ENCODE measurements at places on chromosomes 5 and 9.

GRCh38 chr9:72526901-72527800 is 5.7 kb downstream of the TMC1 start:
- peak; percentile 80 for DNase-seq

- DNase-seq, result no peak
These were observed 48.9 kb upstream of the CACNA1B start for GRCh38 chr9:137828527-137829259.

GRCh38 chr9:114339130-114339908 is 9.7 kb downstream of the ORM2 start:
- peak; percentile 32 for DNase-seq

DNA sequence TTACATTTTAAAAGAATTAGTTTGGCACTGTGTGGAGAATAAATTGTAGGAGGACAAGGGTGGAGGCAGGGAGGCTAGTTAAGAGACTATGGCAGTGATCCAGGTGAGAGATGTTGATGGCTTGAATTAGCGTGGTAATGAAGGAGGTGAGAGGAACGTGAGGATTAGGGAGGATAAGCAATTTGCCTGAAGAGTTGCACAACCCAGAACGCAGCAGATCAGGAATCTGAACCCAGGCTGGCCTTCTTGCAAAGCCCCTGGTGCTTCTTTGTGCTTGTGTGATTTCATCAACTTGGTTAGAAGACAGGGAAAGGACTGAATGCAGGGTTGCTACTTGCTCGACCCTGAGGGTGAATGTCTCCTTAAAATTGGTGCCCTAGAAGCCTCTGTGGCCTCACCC is 6.9 kb upstream of the SCAMP1 start:
- no peak for DNase-seq

GRCh38 chr9:35488021-35488420 is 1.9 kb upstream of the RUSC2 start:
- no peak for DNase-seq

- no peak for DNase-seq
These were observed 11.0 kb downstream of the NAIF1 start for GRCh38 chr9:128056086-128056485.

- DNase-seq, result no peak
These were observed 34.8 kb downstream of the FGD3 start for GRCh38 chr9:92982130-92982529.

DNA sequence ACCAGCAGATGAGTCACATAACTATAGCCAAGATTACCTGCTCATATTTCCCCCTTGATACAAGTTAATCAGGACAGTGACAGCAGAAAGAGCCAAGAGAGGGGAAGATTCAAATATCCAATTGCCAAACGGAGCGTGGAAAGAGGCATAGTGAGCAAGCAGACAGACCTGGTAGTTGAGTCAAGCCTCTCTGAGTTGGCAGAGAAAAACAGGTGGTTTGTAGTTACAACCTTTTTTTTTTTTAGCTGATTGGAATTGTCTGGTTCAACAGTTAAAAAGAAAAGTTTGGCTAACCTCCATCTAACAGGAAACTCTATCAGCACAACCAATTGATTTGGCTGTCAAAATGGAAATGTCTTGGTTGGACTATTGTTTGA is 272.1 kb downstream of the TLE1 start:
- DNase-seq, result no peak

DNA sequence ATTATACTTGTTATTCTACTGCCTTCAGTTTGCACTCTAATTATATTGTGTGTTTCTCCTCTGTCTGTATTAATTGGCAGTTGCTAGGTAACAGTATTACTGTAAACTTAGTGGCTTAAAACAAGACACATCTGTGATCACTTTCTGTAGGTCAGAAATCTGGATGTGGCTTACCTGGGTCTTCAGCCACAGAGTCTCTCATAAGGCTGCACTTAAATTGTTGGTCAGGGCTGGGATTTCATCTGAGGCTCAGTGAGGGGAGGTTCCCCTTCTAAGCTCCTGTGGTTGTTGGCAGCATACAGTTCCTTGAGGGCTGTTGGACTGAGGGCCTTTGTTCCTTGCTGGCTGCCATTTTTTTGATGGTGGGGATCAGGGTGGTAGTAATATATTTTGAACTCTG is 68.8 kb downstream of the SLC44A1 start:
- DNase-seq, result no peak

DNA sequence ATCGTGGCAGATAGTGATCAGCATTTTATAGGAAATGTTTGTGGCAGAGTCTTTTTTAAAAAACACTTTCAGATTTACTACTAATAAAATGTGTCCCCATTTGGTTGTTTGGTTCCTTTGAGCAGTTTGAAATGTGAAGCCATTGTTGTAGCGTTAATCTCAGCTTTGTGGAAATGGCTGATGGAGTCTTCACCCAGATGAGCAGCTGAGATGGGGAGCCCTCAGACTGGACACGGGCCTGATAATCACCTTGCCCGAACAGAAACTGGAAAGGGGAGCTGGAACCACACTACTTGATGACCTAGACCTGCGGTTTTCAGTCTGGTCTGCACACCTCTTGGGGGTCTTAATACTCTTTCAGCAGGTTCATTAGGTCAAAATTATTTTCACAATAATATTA is 20.6 kb upstream of the ANP32B start:
- no peak for DNase-seq

DNA sequence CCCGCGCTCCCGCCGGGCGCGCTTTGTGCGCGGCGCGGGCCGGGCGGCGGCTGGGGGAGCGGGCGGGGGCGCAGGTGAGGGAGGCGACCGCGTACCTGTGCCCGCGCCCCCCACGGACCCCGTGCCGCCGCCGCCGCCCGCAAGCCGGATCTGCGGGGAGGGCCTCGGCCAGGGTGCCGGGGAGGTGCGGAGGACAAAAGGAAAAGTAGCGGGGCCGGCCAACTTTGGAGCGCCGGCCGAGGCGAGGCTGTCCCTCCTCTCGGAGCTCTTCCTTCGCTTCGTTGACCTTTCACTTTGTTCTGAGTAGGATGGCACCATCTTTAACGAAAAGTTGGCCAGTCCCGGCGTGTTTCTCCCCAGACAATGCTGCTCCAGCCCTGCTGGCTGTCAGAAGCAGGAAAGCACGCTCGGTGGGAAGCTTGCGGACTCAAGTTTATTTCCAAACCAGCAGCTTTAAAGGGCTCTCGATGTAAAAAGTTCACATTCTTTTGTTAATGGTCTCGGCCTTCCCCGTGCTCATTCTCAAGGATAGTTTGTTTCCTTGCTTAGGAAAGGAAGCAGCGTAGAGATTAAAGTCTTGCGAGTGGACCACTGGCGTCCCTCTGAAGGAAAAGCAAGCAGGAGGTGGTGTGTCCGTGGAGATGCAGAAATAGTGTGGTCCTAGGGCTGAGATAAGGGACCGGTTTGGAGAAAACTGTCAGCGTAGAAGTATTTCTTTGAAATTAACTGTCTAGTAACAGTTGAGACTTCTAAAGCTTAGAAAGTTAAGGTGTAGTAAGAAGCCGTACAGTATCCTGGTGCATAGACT is 639 bp downstream of the EHMT1 start:
- peak; percentile 75 for DNase-seq

- no peak for DNase-seq
These were observed 11.9 kb downstream of the SMIM23 start for GRCh38 chr5:171797543-171797942.

DNA sequence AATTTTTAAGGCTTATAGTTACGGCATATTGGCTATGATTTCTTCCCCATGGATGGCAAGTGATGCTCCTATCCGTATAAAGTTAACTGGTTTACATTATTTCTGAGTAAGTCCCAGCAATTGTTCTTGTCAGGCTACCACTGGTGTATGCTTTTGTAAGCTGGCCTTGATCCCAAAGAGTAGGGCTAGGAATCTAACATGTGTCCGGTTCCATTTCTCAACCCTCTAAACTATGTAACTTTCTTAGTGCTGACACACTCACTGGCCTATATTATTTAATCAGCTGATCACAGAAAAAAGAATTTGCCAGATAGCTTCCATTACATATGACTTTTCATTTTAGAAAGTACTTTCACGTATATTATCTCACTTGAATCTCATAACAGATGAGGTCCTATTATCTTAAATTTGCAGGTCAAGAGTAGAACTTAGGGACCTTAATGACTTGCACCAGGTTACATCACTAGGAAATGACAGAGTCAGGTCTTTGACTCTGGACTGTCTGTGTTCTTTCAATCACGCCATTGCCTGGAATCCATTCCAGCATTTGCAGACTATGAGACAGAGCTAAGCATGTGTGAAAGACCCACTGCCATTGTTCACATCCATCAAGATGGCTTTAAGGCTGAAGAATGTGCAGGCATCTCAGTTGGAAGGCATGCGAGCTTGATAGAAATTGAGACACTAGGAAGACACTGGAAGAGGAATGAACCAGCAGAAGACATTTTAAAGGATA is 362.9 kb downstream of the ARRDC3 start:
- no peak for DNase-seq

DNA sequence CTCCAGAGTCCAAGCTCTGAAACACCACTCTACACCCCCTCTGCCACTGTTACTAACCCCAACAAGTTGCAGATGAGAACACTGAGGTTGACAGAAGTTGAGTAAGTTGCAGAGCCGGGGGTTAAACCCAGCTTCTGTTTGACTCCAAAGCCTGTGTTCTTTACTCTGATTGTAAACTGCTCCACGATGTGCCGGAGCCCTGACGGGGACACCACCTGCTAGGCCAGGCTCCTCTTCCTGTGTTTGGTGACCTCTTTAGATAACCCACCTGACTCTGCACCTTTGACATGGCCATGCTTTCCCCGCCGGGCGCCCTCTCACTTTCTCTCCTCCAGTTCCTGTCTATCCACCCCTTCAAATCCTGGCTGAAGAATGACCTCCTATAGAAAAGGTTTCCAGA is 96.7 kb downstream of the PAX5 start:
- DNase-seq, result no peak

GRCh38 chr5:111738118-111738517 is 18.9 kb downstream of the NREP start:
- DNase-seq, result no peak

GRCh38 chr5:2615917-2616316 is 135.6 kb downstream of the IRX2 start:
- no peak for DNase-seq

- DNase-seq, result no peak
These were observed 22.5 kb upstream of the SUB1 start for GRCh38 chr5:32562843-32563242.

DNA sequence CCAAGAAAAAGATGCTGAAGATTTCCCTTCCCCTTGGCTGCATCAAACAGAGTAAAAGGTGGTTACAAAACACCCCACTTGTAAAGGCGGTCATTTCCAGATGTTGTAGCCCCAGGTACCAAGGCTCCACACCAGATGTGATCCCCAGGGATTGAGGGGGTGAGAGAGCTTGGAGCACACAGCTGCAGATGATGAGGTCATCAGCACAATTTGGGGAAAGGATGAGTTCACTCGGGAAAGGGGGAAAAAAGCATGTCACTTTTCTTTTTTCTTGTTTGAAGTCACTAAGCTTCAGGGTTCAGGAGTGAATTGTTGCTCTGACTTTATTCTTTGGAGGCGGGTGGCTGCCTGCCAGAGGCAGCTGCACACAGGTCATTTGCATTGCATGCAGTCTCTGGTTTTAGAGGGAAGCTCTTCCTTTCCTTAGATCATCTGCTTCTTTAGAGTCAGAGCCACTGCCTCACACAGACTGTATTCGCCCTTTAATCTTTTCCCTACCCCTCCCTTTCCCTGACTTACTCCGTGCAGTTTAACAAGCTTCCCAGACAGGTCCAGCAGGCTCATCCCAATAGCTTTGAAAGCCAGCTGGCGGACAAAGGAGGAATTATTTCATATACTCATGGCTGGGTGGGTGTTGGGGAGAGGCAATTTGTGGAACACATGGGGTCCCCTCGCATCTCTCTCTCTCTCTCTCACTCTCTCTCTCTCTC is 409.3 kb upstream of the SLC24A2 start:
- DNase-seq, result peak; percentile 19

GRCh38 chr9:19445452-19445851 is 36.6 kb downstream of the ACER2 start:
- DNase-seq, result no peak

DNA sequence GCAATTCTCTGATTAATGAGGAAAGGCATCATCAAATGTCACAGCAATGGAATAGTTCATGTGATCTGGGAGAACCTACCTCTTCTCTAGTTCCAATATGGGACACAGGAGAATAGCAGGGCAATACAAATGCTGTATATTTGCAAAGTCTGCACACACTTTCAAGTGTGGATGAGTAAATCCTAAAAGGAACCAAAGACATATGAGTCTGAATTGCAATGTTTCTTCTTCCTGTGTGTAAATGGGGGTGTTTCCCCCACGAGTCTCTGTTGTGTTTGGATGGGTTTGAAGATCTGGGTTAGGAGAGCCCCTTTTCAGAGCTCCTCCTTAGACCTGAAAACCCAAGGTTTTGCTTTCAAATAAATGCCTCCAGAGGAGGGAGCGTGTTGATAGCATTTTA is 26.9 kb downstream of the SLC46A2 start:
- DNase-seq, result no peak

- no peak for DNase-seq
These were observed 222.5 kb upstream of the DAPK1 start for GRCh38 chr9:87275047-87275725.

GRCh38 chr5:9157811-9158210 is 388.1 kb downstream of the SEMA5A start:
- no peak for DNase-seq

GRCh38 chr5:168086104-168086610 is 205.3 kb upstream of the WWC1 start:
- DNase-seq, result no peak

- DNase-seq, result peak; percentile 85
These were observed 368 bp upstream of the CCDC180 start for GRCh38 chr9:97307091-97307490.

GRCh38 chr9:136759001-136759400 is 958 bp upstream of the LCN8 start:
- DNase-seq, result no peak

- no peak for DNase-seq
These were observed 6.4 kb upstream of the JMY start for GRCh38 chr5:79229357-79230174.

- DNase-seq, result no peak
These were observed 36.7 kb downstream of the HK3 start for GRCh38 chr5:176862330-176862995.

- DNase-seq, result no peak
These were observed 55.7 kb upstream of the FANCC start for GRCh38 chr9:95373069-95373681.
